ENCODE measurements at places on chromosomes 13 and 19.

- DNase-seq = no peak
Measured at GRCh38 chr13:23957981-23958380, 60.7 kb upstream of the C1QTNF9B start.

DNA sequence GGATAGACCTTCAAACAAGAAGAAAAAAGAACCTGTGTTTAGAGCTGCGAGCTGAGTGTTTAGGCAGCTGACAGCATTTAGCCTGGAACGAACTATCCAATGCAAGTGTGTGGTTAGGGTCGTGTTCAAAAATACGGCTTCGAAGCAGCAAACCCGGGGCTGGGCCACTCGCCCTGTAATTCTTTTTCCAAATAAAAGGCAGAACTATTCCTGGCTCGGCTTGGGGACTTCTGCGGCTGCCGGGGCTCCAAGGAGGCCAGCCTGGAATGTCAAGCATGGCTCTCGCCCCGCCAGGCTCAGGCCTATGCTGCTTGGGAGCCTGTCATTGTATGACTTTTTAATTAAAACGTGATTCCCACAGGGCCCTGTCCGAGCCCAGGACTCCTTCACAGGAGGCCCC is 51.7 kb upstream of the KLF2 start:
- DNase-seq = no peak

DNA sequence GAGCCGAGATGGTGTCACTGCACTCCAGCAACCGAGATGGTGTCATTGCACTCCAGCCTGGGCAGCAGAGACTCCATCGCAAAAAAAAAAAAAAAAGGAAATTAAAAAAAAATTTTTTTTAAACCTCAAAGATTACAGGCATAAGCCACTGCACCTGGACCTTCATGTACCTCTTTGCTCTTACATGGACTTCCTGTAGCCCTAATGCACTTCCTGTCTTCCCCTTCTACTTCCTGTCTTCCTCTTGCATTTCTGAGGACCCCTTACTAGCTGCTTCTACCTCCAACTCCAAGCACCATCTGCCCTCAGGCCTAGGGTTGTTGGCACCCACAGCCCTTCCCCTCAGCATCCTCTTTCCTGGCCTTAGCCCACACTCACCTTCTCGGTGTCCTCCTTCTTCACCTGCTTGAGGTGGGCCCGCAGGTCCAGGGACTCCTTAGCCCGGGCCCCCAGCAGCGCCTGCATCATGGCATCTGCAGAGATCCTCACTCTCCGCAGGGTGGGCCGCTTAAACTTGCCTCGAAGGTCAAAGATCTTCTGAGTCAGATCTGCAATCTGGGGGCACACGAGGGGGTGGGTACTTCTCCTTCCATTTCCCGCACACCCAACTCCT is 3.8 kb downstream of the TNNI3 start:
- DNase-seq = no peak

- DNase-seq = peak; percentile 33
Measured at GRCh38 chr19:2055931-2056836, 5.1 kb upstream of the MKNK2 start.

DNA sequence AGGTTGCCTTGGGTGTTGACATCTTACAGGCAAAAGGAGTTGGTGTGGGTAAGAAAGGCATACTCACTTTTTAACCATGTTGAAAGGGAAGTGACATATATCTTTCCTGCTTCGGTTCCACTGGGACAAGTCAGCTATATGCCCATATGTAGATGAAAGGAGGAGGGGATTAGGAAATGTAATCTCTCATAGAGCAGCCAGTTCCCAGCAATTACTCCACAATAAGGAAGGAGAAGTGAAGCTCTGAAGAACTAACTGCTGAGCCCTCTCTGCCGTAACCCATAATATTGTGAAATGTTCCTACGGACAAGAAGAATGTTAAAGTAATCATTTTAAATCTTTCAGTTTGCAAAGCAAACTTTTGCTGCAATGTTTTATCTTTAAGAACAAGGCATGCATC is 82.2 kb downstream of the EDNRB start:
- no peak for DNase-seq

GRCh38 chr13:20801707-20802106 is 27.9 kb upstream of the EEF1AKMT1 start:
- DNase-seq = no peak

- DNase-seq = no peak
Measured at GRCh38 chr13:73492811-73493210, 434.0 kb downstream of the KLF5 start.

GRCh38 chr13:40916207-40916998 is 102.7 kb downstream of the ELF1 start:
- no peak for DNase-seq

DNA sequence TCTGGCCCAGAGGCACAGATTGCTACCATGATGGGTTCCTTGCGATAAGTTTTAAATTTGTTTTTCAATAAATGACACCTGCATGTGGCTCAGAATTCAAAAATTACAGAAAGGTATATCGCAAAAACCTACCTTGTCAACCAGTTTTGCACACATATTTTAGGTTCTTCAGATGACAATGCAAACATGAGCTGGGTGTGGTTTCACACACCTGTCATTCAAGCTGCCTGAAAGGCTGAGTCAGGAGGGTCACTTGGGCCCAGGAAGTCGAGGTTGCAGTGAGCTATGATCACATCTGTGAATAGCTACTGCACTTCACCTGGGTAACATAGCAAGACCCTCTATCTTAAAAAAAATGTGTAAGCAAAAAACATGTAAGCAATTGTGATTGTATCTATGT is 56.1 kb downstream of the DNM2 start:
- no peak for DNase-seq

DNA sequence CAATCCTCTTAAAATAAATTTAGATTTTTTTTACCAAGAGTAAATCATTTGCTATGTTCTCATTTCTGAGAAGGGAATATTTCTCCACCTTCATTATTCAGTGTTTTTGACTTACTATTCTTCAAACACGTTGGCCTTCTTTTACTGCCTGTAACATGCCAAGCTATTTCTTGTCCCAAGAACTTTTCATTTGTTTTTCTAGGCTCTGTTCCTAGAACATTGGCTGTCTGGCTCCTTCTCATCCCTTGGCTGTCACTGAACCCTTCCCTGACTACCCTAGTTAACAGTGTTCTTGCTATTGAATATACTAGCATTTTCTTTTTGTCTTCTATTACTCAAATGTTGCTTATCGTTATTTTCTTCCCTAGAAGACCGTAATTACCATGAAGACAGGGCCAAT is 248.1 kb downstream of the ITGBL1 start:
- no peak for DNase-seq

DNA sequence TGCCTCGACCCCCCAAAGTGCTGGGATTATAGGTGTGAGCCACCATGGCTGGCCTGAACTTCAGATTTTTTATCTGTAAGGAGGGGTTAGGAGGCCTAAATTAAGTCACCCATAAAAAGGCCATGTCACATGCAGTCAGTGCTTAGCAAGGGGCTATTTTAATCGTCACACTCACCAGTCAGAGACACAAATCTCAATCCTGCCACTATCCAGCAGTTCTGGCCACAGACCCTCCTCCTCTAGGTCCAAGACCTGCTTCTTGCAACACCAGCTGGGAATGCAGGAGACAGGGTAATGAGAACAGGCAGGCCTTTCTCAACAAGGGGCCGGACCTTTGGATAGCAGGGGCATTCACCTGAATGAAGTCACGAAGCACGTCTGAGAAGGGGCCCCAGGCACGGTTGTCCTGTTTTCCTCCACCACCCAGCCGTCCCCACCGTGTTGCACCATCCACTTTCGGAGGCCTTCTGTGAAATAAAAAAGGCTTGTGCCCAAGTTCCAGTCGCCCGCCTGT is 1.4 kb downstream of the FBXO27 start:
- DNase-seq = no peak

DNA sequence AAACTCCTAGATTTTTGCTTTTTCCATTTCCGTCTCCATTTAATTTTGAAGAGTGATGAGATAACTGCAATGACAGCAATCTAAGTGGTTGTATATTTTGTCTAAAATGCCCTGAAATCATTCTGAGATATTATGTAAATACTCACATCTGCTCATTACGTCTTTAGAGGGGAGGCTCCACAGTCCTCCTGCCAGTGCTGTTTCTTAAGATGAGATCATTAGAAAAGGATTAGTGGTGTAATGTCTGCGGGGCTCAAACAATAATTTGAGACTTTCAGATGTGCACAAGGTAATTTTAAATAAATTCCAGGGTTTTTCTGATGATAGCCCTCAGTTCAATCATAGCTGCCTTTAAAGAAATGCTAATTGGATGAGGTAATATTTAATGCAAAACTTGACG is 437.9 kb downstream of the FOXO1 start:
- no peak for DNase-seq

- DNase-seq = no peak
Measured at GRCh38 chr13:30799356-30799824, 64.0 kb downstream of the ALOX5AP start.

GRCh38 chr13:86831084-86831483 is 840.1 kb upstream of the SLITRK5 start:
- no peak for DNase-seq

DNA sequence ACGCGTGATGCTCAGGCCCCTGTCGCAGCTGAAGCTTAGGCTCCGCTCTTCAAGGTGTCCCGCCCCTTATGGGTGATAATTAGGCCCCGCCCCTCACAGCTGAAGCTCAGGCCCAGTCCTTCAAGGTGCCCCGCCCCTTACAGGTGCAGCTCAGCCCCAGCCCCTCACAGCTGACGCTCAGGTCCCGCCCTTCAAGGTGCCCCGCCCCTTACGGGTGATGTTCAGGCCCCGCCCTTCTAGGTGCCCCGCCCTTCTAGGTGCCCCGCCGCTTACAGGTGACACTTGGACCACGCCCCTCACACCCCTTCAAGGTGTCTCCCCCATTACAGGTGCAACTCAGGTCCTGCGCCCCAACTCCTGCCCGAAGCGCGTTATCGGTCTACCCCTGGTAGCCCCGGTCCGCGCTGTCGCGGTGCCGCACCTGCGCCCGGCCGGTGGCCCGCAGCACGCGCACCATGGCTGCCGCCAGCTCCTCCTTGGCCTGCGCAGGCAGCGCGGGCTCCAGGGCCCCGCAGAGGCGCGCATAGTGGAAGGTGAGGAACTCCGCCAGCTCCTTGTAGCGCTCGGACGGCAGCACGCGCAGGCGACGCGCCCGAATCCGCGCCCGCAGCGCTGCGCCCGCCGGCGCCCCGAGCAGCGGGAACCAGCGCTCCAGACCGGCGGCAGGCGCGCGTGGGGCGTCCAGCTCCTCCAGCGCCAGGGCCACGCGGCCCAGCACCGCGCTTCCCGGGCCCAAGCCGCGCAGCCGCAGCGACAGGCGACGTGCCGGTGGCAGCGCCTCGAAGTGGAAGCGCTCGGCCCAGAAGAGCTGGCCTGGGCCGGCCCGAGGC is 7.3 kb downstream of the RASAL3 start:
- no peak for DNase-seq

- no peak for DNase-seq
Measured at GRCh38 chr19:10135551-10136334, 16.0 kb upstream of the EIF3G start.

DNA sequence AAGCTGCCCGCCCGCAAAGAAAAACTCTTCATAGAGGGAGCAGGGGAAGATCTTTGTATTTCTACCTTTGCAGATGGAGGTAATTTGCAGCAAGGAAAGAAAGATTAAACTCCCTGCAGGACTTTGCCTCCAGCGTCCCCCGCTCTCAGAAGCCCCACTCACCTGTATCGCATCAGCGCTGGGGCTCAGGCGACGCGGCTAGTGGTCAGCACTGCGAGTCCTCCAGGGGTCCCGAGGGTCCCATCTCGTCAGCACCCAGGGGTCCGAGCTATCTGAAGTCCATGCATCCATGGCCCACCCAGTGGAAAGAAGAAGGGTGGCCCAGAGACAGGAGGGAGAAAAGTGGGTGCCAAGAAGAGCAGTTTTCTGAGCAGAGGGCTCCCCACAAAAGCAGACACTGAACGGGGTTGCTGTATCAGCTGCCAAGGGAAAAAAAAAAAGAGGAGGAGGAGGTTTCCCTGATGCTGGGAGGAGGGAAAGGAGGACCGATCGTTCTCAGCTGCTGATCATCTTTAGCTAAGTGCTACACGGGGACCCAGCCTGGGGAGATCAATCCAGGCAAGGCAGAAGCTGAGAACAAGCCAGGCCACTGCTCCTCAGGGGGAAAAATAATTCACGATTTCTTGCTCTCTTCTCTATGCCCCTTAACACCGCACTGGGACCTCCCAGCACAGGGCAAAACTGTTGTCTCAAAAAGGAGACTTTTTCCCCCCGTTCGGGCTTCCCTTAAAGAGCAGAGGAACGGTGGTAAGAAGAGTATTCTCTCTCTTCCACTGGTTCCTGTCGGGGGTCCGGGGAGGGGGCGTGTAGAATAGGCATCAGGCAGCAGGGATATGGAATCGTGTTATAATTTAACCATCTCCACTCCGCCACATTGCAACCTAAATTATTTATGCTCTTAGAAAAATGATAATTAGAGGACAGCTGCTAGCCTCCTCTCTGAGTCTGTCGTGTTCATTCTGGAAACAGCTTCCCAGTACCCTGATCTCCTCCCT is 117.7 kb upstream of the CACNA1A start:
- DNase-seq = no peak

GRCh38 chr19:54154603-54155345 is 4.7 kb downstream of the LENG1 start:
- peak; percentile 36 for DNase-seq

GRCh38 chr13:74464670-74465069 is 330.5 kb upstream of the KLF12 start:
- DNase-seq = no peak

DNA sequence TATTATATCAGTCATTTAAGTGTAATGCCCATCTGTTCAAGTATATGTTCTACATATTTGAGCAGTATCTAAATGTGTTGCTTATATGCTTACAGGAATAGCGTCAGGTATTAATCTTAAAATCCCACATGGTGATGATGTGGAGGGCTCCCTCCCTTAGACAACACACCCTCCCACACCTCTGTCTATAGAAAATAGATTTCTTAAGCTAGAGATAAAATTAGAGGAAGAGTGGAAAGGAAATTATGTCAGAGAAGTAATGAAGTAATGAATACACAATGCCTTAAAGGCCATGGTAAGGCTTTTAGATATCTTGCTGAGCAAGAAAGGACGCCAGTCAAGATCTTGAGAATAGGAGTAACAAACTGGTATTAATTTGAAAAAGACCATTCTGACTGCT is 12.4 kb downstream of the ZDHHC20 start:
- DNase-seq = no peak

DNA sequence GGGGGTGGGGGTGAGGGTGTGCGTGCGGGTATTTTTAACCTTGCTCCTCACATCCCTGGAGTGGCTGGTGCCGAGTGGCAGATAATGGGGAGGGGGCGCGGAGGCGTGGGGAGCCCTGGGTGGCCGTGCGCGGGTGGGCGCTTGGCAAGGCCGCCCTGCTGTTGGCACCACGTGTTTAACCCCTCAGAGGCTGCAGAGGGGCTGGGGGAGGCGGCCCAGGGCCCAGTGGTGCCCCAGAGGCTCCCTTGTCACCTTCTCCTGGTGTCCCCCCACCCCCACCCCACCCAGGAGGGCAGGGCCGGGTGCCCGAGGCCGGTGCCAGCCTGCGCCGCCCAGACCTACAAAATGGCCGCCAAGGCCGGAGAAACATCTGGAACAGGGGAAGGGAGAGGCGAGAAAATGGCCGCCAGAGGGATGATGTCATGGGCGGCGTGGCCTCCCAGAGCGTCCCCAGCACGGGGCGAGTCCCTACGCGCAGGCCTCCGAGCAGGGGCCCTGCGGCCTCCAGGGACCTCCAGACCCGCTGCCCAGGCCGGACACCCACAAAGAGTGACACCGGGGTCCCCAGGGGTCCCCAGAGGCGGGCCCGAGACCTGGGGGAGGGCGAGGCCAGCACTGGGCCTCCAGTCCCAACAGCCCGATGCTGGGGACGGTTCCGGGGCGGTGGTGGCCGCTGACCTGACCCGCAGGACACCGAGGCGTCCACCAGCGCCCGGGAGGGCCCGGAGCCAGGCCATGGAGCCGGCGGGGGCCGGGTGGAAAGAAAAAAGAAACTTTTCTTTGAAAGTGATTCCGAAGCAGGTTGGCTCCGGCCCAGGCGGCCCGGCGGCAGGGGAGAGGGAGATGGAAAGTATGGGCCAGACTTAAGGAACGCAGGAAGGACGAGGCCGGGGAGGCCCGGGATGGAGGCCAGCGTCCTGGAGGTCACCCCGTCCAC is 38.2 kb downstream of the NFIC start:
- DNase-seq = no peak
